NCI-H1930 (cell line): ENCODE measurements at places on chromosomes 4 and X.

DNA sequence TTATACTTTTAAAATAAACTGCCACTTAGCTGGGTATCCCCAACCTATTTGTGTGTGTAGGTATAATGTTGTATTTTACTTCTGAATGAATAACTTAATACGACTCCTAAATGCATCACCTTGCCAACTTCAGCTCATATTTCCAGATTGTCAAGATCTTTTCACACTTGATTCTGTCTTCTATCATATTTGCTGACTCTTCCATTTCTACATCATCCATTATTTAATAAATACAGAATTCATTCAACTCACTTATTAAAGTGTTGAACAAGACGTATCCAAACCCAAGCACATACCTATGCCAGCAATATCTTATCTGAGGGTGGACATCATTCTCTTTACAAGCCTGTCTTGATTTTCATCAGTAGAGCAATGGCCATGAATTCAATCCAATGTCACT lies 91.2 kb upstream of the FAM47C start:
- no peak for DNase-seq

GRCh38 chrX:143466130-143466529 lies 51.1 kb downstream of the SPANXN3 start:
- DNase-seq = no peak

- DNase-seq = no peak
Observed at GRCh38 chr4:57191523-57192034, 81.4 kb upstream of the IGFBP7 start.

DNA sequence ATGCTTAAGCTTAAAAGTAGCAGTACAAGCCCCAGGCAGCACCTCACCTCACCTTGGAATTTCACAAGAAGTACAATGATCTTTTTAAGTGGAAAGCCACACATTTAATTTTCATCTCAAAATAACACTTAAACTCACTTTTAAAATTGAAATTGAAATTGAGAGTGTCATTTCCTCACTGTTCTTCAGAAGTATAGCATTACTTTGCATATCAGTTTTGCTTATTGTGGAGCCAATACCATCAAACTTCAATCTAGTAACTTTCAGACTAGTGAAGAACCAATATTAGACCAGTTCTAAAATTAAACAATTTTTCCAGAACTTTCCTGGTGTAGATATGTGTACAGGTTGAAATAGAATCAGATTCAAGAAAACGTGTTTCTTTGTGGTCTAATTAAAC lies 242.4 kb downstream of the NDST4 start:
- DNase-seq = no peak

DNA sequence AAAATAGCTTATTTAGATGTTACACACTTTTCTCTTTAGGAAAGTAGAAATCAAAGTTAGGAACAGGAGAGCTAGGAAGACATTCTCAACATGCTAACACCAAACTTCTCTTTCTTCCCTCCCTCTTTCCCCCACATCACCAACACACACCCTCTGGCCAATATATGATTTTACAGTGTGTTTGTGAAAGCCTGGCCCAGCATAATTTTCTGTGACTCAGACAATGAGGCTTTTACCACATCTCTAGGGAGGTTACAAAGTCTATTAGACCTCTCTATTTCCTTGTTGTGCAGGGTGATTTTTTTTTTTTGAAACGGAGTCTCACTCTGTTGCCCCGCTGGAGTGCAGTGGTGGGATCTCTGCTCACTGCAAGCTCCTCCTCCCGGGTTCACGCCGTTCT lies 189.9 kb downstream of the AASDH start:
- no peak for DNase-seq

DNA sequence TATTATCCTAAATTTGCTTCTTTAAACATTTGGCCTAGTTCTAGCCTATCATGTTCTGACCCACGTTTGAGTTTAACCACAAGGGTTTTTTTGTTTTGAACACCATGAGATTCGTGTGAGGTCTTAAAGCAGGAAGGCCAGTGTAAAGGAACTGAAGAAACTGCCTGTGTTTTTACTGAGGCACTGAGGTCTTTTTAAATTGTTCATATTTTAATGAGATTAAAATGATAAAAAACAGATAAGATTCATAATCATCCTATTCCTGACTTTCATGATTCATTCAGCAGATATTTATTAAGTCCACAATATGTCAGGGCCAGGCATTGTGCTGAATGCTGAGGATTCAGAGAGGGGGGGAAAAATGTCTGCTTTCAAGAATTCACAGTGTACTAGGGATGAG lies 3.2 kb downstream of the RPS6KA3 start:
- DNase-seq = no peak

DNA sequence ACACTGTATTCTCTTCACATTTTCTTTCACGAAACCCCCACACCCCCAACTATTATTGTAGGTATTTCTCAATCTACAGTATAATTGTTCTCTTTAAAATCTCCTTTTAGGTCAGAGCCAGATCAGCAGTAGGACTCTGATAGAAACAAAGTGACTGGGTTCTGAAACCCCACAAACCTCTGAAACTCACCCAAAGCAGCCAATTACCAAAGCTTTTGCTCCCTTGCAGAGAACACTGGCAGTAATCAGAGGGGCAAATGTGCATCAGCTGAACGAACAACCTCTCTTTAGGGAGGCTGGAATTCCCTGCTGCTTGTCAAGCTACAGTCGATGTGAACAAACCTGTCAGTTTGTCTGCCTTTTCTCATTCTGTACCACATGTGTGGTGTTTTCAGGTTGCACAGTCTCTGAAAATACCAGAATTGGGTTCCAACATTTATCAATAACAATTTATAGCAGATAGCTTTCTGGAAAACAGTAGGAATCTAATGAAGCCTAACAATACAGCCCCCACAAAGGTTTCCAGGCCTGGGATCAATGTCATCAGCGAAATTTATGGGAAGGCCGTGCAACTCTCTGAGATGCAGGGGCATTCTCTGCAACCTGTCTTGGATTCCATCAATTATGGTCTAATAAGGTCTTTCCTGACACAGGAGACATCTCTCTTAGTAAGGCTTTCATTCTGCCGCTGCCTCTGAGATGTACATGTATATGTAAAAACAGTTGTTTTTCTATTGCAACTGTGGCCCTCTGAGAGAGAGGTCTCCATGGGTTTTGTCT lies 395.9 kb downstream of the GPAT3 start:
- no peak for DNase-seq

GRCh38 chr4:105994841-105995501 lies 99.7 kb downstream of the NPNT start:
- DNase-seq = no peak

- no peak for DNase-seq
Observed at GRCh38 chrX:45771560-45772340, 571.1 kb upstream of the DIPK2B start.

GRCh38 chrX:35733879-35734278 lies 64.3 kb upstream of the MAGEB16 start:
- DNase-seq = no peak

GRCh38 chr4:26238426-26238777 lies 82.4 kb upstream of the RBPJ start:
- no peak for DNase-seq

DNA sequence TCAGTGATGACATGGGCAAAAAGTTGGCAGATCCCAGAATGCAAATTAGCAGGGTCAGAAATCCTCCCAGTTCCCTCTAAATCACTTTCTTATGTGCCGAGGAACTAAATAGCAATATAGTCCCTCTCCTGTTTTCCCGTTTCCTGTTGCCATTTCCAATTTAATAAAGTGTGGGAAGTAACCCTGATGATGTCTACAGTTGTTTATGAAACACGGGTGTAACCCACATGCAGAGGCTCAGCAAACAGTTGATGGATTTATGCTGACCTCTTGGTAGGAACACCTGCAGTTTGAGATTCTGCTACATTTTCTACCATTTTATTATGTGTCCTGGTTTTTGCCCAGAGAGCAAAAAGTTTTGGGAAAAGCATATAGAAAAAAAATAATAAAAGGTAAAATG lies 56.7 kb downstream of the FGFBP1 start:
- DNase-seq = no peak

DNA sequence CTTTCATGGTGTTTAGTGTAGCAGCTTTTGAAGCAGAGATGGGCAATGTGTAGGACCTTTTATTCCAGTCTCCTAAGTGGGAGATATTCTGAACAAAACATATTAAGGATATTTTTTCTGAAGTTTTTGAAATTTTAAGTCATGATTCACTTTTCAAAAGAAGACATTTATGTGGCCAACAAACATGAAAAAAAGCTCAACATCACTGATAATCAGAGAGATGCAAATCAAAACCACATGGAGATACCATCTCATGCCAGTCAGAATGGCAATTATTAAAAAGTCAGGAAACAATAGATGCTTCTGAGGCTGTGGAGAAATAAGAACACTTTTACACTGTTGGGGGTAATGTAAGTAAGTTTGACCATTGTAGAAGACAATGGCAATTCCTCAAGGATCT lies 76.0 kb downstream of the FAT4 start:
- DNase-seq = no peak

- no peak for DNase-seq
Observed at GRCh38 chrX:21728276-21728968, 29.5 kb downstream of the SMPX start.

DNA sequence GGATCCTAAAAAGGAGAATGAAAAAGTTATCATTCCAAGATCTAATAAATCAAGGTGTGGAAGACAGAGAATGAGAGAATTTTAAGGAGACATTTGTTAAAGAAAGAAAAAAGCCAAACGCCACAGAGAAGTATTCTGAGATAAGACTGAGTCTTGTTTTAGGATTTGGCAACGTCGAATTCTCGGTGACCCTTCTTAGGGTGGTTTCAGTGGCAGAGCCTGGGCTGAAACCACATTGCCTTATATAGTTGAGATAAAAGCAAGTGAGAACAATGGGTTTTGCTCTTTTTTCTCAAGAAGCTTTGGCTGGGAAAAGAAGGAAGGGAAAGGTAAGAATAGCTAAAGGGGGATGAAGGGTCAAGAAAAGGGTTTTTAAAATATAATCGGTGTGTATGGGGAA lies 209.4 kb downstream of the VEGFC start:
- no peak for DNase-seq

GRCh38 chrX:15160558-15161095 lies 109.3 kb downstream of the ASB9 start:
- DNase-seq = no peak

- DNase-seq = no peak
Observed at GRCh38 chr4:157804986-157805385, 367.8 kb downstream of the GASK1B start.

- no peak for DNase-seq
Observed at GRCh38 chr4:8019396-8020365, 80.0 kb upstream of the AFAP1 start.

DNA sequence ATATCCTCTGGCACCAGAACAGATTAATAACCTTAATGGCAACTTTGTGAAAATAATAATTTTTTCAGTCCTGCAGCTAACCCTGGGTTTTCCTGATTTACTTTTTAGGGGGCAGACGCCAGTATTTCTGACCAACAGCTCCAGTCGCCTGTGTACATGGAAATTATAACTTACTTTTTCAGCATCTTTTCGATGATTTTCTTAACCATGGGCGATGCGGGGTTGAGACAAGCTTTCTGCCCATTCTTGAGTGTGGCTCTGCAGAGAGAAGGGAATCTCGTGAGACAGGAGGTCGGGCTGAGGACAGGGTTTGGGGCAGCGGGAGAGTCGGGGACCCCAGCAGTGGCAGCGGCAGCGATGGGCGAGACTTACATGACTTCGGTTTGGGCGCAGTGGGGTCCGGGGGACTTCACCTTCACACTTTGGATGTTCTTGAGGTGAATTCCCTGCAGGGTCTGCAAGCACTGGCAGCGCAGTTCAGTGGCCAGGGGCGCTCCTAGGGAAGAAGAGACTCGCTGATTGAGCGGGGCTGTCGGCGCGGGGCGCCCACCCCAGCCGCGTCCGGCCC lies 484 bp downstream of the CXCL2 start:
- no peak for DNase-seq

DNA sequence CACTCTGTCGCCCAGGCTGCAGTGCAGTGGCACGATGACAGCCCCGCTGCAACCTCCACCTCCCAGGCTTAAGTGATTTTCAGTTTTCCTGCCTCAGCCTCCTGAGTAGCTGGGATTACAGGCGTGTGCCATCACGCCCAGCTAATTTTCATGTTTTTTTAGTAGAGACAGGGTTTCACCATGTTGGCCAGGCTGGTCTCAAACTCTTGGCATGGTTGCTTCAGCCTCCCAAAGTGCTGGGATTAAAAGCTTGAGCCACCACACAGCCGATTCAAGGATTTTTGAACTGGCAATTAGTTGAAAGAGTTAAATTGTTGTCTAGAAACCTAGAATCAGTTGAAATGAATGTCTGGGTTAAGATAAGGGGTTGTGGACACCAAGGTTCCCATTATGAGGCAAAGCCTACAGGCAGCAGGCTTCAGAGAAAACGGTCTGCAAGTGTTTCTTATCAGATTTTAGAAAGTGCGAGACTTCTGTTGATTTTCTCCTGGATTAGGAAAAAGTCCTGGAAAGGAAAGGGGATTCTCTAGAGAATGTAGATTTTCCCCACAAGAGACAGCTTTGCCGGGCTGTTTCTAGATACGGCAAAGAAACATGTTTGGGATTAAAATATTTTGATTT lies 8.3 kb upstream of the CCNI start:
- DNase-seq = no peak

DNA sequence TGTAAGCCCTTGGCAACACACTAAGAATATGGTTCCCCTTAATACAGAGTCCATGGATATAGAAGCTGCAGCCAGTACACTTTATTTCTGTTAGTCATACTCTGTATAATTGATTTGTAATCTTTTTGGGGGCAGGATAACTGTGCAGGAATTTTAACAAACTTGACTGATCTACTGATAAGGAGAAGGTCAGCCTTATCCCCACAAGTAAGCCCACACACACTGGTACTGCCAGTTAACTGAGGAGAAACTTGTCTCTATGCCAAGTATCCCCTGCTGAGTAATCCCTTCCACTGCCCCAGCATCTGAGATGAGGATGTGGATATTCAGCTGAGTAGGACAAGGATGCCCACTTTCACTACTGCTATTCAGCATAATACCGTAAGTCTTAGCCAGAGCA lies 154.9 kb upstream of the CXXC4 start:
- no peak for DNase-seq

- no peak for DNase-seq
Observed at GRCh38 chrX:113726009-113726408, 857.9 kb upstream of the HTR2C start.

- DNase-seq = no peak
Observed at GRCh38 chr4:174512745-174513144, 9.5 kb downstream of the HPGD start.

DNA sequence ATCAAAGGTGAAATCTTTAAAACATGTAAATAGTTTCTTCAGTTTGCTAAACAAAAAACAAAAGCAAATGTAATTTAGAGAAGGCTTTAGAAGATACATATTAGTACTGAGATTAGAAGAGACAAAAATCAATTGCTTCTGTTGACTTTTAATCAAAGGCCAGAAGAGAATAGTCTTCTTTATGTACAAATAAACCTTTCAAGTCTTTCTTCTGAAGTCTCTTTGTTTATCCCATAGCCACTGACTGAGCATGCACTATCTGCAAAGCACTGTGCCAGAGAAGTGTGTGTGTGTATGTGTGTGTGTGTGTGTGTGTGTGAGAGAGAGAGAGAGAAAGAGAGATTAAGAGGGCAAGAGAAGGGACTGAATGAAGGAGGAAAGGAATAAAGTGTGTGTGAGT lies 198.4 kb downstream of the GLUD2 start:
- DNase-seq = no peak

- no peak for DNase-seq
Observed at GRCh38 chr4:3257556-3258482, 8.9 kb downstream of the MSANTD1 start.
